Activated gamma-delta T cell treated with Interleukin-2 at 50 U/mL for 16 hours (primary cell): ENCODE measurements at places on chromosomes 6 and 20.

GRCh38 chr6:138592749-138593123 is 93.4 kb upstream of the NHSL1 start:
- no peak for DNase-seq

GRCh38 chr20:63418617-63419016 is 53.8 kb downstream of the KCNQ2 start:
- no peak for DNase-seq

- DNase-seq: no peak
Measured at GRCh38 chr20:14418376-14418775, 81.0 kb upstream of the FLRT3 start.

DNA sequence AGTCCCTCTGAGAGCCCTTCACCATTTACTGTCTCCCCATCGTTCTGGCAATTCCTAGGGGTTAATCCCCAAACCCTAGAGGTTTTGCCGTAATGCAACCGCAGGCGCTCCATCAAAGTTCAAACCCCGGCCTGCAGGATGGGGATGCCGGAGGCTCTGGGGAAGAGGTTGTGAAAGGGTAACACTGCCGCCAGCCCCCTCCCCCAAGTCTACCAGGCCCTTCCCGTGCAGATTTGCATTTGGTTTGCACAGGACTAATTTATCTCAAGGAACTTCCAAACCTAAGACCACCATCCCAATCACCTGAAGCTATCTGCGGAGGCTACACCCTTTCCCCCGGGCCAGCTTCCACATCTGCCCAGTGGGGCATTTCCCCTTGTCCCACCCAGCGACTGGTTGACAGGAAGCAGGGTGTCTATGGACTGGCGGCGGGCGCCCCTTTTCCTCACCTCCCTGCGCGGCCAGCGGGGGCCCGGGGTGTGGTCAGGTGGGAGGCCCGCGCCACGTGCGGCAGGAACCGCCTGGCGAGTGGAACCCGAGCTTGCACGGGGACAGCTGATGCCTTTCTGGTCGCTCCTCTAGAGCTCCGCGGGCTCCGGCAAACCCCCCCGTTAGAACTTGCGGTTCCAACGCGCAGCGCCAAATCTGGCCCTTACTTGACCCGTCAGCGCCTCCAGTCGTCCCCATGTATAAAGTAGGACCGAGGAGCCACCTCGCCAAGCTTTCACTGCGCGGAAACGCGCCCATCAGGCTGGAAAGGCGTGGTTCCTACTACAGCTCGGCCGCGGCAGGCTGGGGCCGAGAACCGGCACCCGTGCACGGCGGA is 9.4 kb upstream of the SLC4A11 start:
- no peak for DNase-seq

DNA sequence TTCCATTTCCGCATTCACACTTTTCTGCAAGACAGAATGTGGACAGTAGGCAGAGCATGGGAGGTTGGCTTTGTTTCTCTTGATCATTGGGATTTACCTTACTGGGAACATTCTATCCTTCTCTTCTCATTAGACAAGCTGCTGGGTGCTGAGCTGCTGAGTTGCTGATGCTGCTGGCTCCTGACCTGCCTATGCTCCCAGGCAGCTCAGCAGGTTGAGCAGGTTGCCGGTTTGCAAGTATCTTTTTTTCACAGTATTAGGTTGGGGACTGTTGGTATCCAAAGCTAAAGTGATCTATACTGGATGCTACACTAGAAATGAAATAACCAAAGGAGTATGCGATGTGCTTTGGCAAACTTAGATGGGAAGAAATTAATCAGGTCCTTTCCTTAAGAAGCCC is 23.7 kb upstream of the ADGRF4 start:
- no peak for DNase-seq

GRCh38 chr20:44166477-44166876 is 20.5 kb downstream of the JPH2 start:
- DNase-seq: no peak

GRCh38 chr6:10587656-10588406 is 66.7 kb downstream of the GCNT2 start:
- DNase-seq: no peak

GRCh38 chr6:4677011-4677750 is 99.0 kb upstream of the CDYL start:
- DNase-seq: no peak

DNA sequence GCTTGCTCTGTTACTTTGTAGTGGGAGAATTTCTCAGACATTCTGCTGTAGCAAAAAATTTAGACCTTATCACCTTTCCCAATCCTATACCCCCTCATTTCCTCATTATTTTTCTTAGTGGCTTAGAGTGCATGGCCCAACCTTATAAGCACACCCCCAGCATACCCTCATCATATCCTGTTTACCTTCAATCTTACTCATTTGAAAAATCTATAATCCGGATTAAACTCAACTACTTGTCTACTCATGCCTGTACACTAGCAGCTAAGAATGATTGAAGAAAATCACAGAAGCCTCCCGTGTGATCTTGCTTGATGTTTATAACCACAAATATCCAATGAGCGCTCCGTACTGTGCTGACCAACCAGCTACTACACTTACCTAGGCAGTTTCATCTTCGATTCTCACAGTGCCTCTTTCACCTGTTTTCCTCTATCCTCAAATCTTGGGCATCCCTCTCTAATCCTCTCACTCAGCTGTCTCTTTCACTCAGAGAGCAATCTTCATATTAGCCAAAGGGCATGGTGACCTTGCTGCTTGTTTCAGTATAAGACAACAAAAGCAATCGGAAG is 36.6 kb downstream of the AIG1 start:
- no peak for DNase-seq

GRCh38 chr6:33815854-33816253 is 12.1 kb upstream of the MLN start:
- DNase-seq: no peak
